ENCODE measurements at places on chromosomes 3 and 15.
A peak's percentile ranks its signal among the peaks of the same experiment; 100 is the strongest.

- no peak for DNase-seq
Measured at GRCh38 chr3:69130689-69131088, 8.3 kb upstream of the LMOD3 start.

DNA sequence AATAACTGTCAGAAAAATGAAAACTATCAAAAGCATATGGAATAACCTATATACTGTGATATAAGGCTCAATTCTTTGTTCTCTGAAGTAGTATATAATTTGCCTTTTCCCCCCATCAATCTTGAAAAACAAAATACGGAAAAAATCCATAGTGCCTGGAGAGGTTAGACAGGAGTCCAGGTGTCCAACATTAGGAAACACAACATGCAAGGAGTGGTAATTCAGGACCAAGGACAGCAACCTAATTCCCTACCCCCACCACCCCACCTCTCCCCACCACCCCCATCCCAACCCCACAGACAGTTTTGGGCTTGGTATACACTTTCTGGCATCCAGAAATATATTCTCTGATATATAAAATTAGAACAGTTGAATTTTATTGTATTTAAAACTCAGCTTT, 55.1 kb upstream of the SLC25A26 start:
- DNase-seq, result no peak

DNA sequence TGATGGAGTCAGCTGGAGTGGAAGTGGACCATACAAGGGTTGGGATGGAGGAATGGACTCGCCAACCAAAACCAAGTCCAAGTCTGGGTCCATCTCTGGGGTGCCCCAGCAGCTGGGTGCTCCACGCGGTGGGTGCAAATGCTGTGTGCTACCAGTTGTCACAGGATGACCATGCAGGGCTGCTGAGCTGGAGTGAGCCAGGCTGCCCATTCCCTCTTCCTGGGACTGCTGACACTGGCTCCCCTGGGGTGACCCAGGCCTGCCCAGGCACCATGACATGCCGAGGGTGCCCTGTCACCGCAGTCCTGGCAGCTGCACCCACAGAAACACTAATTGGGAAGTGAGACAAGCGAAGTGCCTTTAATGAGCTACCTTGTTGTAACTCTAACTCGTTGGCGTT, 140.2 kb downstream of the TPRA1 start:
- no peak for DNase-seq

DNA sequence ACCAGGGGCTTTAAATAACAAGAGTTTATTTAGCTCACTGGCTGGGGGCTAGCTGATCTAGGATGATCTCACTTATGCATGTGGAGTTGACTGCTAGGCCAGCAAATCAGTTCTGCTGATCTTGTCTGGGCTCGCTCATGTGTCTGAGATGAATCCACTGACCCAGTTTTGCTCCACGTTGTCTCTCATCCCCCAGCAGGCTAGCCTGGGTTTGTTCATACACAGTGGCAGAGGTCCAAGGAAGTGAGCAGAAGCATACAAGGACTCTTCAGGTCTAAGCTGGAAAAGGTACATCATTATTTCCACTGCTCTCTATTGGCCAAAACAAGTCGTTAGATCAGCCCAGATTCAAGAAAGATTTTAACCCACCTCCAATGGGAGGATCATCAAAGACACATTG, 238.0 kb downstream of the PLCL2 start:
- DNase-seq, result no peak

- DNase-seq, result peak; percentile 20
Measured at GRCh38 chr3:196323691-196324090, 5.7 kb upstream of the DYNLT2B start.

GRCh38 chr3:161156936-161157335, 51.8 kb upstream of the B3GALNT1 start:
- no peak for DNase-seq

GRCh38 chr15:26667222-26667988, 105.5 kb downstream of the GABRB3 start:
- DNase-seq, result no peak

DNA sequence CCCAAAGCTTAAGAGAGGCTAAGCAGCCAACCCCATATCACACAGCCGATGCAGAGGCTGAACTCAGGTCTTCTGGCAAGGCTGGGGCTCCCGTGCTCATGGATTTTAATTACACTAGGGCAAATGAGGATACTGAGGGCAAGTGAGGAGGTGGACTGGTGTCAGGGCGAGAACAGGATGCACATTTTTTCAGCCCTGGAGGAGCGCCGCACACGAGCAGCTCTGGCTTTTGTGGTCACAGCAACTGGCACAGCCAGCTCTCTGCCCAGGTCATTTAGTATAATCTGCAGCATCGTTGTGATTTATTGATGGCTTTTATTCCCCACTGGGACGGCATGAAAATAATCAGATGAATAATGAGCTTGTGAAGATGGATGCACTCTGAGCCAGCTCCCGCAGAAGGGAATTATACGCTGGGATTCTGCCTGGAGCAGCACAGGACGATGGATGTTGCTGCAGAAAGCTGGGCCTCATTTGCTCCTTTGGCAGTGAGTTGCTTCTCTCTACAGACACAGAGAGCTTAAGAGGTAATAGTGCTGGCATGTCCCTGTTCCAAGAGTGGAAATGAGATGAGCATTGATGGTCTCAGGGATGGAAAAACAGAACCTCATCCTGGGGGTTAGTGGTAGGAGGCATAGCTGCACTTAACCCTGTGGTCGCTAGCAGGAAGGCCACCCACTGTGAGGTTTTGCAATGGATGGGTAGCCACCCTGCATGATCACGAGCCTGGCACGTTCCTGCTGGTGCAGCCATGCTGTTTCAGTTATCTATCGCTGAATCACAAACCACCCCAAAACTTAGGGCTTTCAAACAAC, 135.4 kb downstream of the UACA start:
- DNase-seq, result no peak

DNA sequence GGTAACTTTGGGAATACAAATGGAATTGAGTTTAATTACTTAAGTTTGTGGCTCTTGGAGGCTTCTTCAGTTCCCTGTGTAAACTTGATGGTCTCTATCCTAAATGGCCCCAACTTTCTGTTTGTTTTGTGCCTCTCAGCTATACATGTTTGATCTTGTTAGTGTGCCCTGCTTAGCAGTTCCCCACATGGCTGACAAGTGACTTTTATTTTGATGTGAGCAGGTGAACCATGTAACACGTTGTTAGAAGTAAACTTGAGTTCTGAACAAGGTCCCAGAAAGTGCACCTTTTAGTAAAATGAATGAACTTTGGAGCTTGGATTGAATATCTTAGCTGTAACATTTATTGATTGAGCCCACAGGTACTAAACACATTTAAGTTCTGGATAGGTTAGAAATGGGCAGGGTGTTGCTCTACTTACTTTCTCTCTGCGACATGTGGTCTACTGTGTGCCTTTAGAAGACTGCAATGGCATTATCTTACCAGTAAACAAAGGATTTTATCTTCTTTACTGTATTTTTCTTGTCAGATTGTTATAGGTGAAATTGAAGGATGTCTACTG, 4.5 kb downstream of the LSM3 start:
- no peak for DNase-seq

GRCh38 chr15:56732886-56733135, 498 bp downstream of the ZNF280D start:
- DNase-seq, result no peak

GRCh38 chr3:43316783-43317460, 30.6 kb downstream of the SNRK start:
- no peak for DNase-seq

GRCh38 chr3:55675478-55675877, 188.4 kb upstream of the WNT5A start:
- no peak for DNase-seq

- peak; percentile 67 for DNase-seq
Measured at GRCh38 chr3:9226326-9226725, 23.1 kb downstream of the SRGAP3 start.

- no peak for DNase-seq
Measured at GRCh38 chr3:115790759-115791158, 167.4 kb downstream of the GAP43 start.

- DNase-seq, result no peak
Measured at GRCh38 chr15:28099555-28100140, 533 bp upstream of the OCA2 start.

- peak; percentile 58 for DNase-seq
Measured at GRCh38 chr15:63870487-63871209, 36.9 kb upstream of the HERC1 start.

DNA sequence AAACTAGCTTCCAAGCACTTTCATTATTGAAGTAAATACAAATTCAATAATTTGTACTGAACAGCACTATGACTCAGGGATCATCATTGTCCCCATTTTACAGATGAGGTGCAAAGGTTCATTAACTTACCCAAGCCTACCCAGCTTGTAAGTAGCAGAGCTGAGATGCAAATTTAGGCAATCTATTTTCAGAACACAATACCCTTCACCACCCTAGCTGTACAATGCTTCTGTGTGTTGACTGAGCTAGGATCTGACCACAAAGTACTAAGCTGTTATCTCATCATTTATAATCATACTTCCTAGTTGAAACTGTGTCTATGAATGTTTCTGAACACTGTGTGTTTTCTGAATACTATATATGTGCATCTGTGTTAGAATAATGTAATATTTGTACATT, 3.2 kb upstream of the ILDR1 start:
- no peak for DNase-seq

GRCh38 chr15:96774216-96774615, 443.7 kb downstream of the NR2F2 start:
- DNase-seq, result no peak

DNA sequence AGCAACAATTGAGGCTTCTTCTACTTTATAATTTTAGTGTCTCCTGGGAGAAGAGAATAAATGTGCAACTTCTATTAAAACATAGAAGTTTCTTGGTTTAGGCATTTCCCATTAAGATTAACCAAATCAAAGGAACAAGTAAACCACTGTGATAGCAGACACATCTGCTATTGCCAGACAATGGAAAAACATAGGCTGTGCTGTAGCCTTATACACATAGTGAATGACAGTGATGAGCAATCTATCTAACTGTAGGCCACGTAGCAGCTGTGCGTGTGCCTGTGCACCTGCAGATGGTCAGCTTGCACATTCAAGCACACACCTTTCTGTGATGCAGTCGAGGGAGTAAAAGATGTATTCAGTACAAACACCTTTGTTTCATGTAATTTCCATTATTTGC, 32.7 kb downstream of the GNB4 start:
- no peak for DNase-seq

- DNase-seq, result no peak
Measured at GRCh38 chr3:52998771-52999513, 46.9 kb downstream of the SFMBT1 start.

GRCh38 chr3:100221159-100221558, 39.6 kb upstream of the TBC1D23 start:
- no peak for DNase-seq

DNA sequence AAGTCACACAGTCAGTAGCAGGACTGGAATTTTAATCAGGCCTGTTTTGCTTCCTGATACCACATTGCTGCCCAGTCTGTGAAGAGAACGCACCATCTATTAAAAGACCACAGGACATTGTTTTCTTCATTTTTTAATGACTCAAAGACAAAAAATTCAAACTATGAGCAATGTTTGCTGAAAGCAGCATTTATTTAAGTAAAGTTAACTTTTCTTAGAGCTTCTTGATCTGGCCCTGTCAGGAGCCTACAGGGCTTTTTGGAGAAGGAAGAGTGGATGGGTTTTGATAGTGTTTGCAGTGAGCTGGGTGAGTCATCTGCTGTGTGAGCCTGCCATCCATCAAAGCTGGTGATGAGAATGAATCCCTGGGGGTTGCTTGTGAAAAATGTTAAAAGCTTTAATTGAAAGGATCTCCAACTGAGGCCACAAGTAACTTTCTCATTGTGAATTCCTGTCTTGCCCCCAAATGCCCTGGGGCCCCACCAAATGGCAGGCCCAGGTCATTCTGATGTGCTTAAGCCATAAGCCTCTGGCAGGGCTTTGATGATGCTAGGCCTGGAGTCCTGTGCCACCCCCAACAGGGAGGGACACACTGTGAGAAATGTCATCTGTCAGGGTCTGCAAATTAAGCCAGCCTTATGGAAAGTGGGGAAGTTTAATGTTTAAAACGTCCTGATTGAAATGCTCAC, 136.2 kb upstream of the PFN2 start:
- no peak for DNase-seq

- DNase-seq, result peak; percentile 67
Measured at GRCh38 chr3:157532529-157533297, 29.5 kb upstream of the VEPH1 start.

DNA sequence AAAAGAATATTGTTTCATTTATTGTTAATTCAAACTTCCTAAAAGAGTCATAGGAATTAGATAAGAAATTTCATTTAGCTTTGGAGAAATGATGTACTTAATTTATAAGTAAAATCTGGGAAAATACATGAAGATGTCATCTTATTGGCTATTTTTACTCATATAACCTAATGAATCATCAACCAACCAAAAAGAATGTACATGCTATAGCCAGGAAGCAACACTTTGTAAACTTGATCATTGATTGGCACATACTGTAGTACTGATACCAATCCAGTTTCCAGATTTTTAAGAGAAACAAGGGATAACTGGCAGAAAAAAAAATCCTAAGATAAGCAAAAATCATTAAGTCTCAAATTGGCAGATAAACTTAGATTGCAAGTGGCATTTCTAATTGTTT, 207.9 kb upstream of the CDIN1 start:
- no peak for DNase-seq

GRCh38 chr15:99433026-99433756, 132.6 kb upstream of the MEF2A start:
- DNase-seq, result no peak

DNA sequence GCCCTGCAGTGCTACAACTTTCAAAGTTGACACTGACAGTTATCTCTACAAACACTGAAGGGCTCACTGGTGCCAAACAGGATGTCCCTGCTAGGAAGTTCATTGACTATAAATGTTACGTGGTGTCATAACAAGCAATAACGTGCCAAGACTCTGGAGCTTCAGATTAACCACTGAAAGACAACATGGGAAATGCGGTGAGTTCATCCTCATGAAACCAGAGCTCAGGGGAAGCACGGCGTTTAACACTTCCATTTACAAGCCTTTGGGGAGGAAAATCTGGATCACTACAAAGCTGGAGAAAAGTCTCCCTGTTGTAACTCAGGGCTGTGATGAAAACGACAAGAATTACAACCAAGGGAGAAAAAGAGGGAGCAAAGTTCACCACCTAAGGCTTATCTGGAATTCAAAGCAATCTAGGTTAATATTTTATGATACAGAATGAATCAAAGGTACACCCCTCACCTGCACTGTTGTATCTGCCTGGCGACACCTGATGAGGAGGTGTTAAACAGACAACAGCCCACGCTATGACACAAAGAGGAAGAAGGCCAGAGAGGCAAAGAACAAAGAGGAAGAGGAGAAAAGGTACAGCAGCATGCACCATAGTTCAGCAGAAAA, 27.0 kb downstream of the SHQ1 start:
- DNase-seq, result no peak

DNA sequence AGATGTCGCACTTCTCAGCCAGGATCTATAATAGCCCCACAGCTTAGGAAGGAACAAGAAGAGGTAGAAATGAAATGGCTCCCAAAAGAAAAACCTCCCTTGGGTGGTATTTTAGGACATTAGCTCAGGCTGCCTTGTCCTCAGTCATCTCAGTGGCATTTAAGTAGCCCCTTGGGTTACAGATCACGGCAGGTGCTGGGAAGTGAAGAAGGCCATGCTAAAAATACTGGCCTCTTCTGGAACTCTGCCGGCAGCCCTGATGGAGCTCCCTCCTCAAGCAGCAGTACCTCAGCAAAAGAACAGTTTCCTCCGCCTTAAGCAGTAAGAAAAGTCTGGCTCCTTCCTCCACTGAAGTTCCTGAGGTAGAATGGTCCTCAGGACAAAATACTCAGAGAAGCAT, 7.3 kb upstream of the TPM1 start:
- no peak for DNase-seq

- DNase-seq, result no peak
Measured at GRCh38 chr3:171676601-171677175, 133.6 kb downstream of the PLD1 start.
